CD4-positive, alpha-beta T cell treated with Interleukin-17A for 1 hour (primary cell): ENCODE measurements at places on chromosomes 12 and 14.

- no peak for DNase-seq
Measured at GRCh38 chr12:91249518-91250272, 67.1 kb upstream of the DCN start.

GRCh38 chr14:96698960-96699539, 98.1 kb upstream of the VRK1 start:
- DNase-seq: peak; percentile 25

DNA sequence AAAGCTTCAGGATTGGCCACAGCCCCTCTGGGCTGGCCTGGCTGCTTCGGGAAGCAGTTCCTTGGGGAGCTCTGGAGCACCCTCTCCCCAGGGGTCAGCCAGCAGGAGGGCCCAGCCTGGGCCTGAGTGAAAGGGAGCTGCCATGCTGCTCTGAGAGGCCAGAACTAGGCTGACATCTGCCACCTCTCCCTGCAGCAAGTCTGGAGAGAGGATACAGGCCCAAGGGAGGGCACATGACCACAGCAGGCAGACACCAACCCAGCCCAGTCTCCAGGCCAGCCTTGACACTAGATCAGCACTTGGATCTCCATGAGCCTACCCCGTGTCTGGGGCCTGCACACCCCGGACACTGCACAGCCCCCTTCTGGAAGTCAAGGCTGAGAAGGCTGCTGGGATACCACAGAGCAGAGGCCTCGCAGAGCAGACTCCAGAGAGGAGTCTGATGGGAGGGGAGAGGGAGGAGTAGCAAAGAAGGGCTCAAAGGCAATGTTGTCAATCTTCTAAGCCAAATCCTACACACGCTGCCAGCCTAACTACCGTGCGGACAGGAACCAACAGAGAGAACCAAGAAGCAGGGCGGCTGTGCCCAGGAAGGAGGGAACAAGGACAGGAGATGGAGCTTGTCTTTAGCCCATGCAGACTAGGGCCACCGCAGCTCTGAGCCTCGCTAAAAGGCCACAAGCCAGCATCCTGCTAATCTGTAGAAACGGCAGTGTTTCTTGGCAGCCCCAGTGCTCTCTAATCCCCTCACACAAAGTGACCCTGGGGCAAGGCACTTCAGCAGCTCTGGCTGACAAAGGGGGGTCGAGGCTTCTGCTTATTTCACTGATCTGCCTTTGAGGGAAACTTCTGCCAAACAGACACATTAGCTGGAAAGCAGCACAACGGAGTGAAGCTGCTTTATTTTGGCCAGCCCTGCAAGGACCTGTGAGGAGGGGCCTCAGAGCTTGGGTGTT, 12.9 kb downstream of the COL2A1 start:
- no peak for DNase-seq

DNA sequence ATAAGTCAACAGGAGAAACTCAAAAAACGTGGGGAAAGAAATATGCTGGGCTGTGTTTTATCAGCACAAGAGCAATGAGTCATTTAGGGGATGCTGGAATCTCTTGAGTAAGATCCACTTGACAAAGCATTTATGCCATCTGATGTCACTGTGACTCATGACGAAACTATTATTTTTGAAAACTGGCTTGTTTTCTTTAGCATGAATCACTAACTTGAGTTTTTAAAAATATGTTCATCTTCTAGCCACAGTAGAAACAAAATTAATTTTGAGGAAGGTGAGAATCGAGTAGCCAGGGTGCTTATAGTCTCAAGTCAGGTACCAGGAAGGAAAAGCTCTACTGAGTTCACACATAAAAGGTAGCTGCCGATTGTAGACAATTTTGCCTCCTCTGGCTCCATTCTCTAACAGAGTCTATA, 456.2 kb upstream of the MGAT4C start:
- no peak for DNase-seq

DNA sequence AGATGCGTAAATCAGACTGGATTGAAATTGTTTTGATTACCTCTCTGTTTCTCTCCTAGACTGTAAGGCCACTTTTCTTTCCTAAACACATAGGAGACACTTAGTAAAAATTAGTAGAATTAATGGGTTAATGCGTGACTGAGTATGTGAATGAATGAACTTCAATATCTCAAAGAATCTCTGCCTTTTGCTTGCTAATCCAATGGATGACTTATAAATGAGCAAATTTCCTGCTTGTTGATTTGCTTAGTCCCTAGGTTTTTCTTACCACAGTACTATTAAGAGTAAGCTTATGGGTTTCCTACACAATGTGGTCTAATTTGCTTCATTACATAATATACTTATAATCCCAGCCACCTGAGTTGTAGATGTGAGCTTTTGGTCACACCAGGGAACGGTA, 164.1 kb downstream of the SRGAP1 start:
- DNase-seq: no peak

- no peak for DNase-seq
Measured at GRCh38 chr14:89625244-89625713, 208.2 kb upstream of the FOXN3 start.

DNA sequence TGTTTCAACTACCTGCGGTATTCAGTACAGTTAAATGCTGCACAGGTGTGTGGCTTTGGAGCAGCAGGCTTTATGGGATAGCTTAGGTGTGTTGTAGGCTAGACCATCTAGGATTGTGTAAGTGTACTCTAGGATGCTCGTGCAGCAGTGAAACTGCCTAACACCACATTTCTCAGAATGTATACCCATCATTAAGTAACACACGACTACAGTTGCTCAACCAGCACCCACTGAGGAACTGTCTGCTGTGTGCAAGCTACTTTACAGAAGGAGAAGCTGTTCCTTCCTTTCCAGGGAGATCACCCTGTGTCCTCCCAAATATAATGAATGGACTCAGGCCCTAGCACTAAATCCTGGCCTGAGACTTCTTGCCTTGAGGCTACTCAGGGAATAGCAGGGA, 94.8 kb downstream of the SLC24A4 start:
- DNase-seq: peak; percentile 10

DNA sequence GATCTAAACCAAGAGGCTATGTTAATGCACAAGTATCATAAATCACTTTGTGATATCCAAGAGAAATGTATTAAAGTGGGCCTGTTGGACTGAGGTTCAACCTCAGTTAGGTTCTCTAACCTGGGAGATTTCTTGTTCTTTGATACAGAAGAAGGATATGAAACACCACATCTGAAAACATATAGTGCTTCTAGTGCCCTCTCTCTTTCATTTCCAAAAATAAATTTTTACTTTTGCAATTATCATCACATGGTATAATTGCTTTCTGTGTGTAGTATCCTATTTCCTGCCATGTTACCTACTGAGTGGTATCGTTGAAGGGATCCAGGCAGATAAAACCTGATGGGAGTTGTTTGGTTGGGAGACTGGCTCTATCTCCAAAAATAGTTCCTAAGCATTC, 264.9 kb downstream of the CCER1 start:
- no peak for DNase-seq

DNA sequence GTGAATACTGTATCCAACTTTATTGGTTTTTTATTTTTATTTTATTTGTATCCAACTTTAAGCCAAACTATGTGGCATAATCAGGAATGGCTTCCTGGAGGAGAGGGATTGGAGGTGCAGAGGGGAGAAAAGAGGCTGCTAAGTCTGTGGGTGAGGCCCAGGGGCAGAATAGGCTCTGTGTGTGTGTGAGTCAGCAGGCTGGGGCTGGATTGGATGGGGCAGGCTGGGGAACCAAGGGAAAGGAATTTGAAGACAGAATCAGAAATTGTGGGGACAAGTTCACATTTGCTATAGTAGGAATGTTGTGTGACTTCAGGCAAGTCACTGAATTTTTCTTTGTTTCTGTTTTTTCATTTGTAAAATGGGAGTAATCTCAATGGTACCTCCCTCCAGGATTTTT, 12.8 kb upstream of the RILPL1 start:
- no peak for DNase-seq

- DNase-seq: no peak
Measured at GRCh38 chr14:104164041-104164440, 25.7 kb downstream of the KIF26A start.

GRCh38 chr14:23002592-23002991, 7.4 kb downstream of the C14orf93 start:
- DNase-seq: no peak

GRCh38 chr12:114693059-114693531, 9.1 kb upstream of the TBX3 start:
- DNase-seq: no peak

- DNase-seq: no peak
Measured at GRCh38 chr12:16670456-16671050, 64.6 kb upstream of the LMO3 start.

- DNase-seq: no peak
Measured at GRCh38 chr12:58291106-58291505, 349.7 kb downstream of the ATP23 start.

GRCh38 chr14:52254086-52254485, 13.4 kb upstream of the PTGDR start:
- DNase-seq: no peak

DNA sequence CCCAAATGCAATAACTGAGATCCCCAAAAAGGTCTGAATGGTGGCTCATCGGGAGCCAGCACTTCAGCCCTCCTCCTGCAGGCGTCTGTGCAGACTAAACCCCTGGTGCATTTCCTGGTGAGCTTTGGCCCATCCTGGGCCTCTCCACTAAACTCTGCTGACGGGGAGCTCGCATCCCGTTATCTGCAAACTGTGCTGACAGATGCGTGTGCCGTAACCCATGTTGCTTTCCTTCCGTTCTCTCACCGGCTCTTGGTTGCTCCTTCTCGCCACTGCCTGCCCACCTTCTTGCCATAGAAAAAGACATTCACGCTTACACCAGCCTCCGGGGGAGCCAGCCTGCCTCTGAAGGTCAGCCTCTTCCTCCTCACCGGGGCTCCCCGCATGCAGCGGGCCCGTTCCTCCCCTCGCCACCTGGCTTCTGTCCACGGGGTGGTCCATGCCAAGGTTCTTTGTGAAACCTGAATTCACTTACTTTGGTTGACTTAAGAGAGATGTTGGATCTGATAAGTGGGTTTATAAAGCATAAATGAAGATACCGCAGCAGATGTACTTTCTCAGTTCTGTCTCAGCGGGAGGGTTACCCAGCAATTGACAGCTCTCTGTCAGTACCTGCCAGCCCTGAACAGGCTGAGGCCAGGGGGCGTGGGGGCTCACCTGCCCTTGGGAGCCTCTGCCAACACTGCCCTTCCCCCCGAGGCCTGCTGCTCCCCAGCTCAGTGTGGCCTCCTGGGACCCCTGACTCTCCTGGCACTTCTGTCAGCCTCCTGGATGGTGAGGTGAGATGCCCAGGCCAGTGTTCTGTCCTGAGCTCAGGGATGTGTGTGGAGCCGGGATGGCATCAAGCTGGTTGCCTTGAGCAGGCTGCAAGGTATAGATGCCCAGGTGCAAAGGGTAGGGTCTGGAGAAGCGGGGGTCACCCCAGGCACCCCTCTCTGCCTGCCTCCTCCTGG, 14.2 kb downstream of the ZFYVE21 start:
- DNase-seq: no peak

- DNase-seq: no peak
Measured at GRCh38 chr12:43362910-43363694, 188.9 kb downstream of the ADAMTS20 start.

DNA sequence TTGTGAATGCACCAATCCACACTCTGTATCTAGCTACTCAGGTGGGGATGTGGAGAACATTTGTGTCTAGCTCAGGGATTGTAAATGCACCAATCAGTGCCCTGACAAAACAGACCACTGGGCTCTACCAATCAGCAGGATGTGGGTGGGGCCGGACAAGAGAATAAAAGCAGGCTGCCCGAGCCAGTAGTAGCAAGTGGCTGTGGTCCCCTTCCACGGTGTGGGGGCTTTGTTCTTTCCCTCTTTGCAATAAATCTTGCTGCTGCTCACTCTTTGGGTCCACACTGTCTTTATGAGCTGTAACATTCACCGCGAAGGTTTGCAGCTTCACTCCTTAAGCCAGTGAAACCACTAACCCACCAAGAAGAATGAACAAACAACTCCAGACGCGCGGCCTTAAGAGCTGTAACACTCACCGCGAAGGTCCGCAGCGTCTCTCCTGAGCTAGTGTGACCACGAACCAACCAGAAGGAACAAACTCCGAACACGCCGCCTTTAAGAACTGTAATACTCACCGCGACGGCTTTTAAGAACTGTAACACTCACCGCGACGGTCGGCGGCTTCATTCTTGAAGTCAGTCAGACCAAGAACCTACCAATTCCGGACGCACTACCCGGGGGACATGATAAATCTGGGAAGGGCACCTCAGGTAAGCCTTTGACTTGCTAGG, 4.6 kb upstream of the LDHB start:
- DNase-seq: no peak

- DNase-seq: no peak
Measured at GRCh38 chr14:89992273-89992672, 36.5 kb downstream of the TDP1 start.

DNA sequence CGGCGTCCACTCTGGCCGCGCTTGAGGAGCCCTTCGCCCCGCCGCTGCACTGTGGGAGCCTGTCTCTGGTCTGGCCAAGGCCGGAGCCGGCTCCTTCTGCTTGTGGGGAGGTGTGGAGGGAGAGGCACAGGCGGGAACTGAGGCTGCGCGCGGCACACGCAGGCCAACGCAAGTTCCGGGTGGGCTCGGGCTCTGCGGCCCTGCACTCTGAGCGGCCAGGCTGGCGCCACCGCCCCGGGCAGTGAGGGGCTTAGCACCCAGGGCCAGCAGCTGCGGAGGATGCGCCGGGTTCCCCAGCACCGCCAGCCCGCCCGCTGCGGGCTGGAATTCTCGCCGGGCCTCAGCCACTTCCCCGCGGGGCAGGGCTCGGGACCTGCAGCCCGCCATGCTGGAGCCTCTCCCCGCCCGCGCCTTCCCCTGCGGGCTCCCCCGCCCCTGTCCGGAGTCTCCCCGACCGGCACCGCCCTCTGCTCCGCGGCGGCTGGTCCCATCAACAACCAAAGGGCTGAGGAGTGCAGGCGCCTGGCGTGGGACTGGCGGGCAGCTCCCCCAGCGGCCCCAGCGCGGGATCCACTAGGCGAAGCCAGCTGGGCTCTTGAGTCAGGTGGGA, 921.2 kb upstream of the FOXG1 start:
- DNase-seq: no peak

- DNase-seq: no peak
Measured at GRCh38 chr12:95877622-95878021, 18.9 kb downstream of the SNRPF start.

DNA sequence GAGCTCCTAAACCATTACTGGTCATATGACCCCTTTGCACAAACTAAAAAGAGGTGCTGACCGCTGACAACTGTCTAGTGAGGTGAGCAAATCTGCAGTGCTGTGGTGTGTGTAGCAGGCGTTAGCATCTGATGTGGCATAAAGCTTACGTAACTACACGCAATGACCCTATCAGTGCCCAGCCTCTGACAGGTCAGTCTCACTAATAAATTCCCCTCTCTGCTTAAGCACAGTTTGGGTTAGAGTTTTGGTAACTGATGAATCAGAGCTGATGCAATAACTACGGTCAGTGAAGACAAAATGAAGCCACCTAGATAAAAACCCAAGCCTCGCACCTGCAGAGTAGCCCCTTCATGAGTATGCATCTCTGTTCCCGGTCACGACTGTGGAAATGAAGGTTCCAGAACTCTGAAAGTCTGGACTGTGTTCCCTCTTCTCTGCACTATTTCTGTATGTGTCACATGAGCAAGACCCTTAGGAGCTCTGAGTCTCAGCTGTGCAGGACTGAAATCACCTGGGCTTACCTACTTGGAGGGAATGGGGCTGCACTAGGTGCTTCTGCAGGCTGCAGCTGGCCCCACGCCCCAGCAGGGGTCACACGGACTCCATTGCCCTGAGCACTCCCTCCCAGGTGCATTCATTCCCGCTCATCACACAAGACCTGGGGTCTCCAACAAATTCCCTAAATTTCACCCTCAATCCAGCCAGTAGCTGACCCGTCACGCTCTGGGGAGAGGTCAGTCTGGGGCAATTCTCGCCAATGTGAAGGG, 54.4 kb downstream of the RIMBP2 start:
- DNase-seq: no peak
